ENCODE measurements at places on chromosomes 13 and 19.

DNA sequence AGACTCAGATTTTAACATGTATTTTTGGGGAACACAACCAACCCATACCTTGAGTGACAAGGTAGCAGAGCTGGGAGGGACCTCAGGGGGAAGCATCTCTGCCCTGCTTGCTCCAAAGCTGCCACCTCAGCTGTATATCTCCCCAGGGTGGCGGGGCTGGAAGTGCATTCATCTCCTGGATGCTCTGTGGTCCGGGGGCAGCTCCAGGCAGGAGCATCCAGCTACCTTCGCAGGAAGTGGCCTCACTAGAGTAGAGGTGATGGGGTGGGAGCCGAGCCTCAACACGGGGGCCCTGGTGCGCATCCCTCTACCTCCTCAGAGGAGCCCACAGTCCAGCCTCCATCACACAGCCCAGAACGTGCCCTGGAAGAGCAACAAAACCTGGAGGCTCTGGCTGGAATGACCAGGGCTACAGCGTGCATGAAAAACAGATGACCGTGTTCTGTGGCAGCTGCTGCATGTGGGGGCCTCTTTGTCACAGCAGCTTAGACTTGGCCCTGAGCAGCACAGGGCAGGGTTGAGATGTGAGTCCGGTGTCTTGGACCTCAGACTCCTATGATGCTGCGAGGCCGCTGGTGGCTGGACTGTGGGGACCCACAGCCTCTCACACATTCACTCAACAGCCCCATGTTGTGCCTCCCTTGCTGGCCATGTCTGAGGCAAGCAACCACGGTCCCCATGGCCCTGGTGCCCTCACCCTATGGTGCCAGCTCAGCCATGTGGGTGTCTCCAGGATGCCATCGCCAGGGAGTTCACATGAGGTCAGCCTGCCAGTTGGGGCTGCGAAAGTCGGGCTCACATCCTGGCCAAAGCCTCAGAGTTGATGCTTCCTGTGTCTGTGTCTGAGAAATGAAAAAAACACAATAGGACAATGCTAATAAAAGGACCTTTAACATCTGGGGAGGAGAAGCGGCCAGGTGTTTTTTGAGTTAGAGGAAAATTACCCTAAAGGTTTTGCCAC, 17.1 kb upstream of the GAS6 start:
- DNase-seq: no peak

DNA sequence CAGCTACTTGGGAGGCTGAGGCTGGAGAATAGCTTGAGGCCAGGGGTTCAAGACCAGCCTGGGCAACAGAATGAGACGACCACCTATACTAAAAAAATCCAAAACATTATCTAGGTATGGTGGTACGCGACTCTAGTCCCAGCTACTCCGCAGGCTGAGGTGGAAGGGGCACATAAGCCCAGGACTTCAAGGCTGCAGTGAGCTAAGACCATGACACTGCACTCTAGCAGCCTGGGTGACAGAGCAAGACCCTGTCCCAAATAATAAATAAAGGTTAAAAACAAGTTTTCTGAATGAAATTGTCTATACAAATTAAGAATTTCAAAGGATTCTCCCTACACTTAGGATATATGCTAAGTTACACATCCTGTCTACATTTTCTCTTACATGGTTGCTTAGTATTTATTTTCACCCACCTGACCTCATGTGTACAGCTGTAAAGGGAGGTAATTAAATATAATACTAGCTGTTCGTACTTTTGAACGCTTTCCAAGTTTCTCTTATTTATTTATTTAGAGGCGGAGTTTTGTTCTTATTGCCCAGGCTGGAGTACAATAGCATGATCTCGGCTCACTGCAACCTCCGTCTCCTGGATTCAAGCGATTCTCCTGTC, 1.6 kb downstream of the SLC25A30 start:
- no peak for DNase-seq

DNA sequence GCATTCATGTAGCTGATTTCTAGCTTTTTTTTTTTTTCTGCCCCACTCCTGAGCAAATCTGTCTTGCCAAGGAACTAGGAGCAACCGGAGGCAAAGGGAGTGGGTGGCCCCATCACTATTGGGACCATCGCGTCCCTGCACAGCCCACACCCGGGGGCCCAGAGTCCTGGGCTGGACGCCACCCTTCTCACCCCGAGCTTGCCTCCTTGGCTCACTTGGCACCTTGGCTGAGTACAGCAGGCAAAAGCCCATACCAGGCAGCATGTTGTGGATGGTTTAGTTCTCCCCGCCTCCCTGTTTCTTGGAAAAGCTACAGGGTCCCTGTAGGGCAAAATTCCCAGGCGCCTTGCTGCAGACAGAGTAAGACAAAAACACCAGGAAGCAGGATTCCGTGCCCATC, 13.7 kb downstream of the SMIM24 start:
- no peak for DNase-seq

GRCh38 chr13:102017248-102017647, 384.6 kb downstream of the FGF14 start:
- DNase-seq: no peak

- DNase-seq: no peak
Measured at GRCh38 chr13:21929400-21929799, 258.5 kb downstream of the FGF9 start.

DNA sequence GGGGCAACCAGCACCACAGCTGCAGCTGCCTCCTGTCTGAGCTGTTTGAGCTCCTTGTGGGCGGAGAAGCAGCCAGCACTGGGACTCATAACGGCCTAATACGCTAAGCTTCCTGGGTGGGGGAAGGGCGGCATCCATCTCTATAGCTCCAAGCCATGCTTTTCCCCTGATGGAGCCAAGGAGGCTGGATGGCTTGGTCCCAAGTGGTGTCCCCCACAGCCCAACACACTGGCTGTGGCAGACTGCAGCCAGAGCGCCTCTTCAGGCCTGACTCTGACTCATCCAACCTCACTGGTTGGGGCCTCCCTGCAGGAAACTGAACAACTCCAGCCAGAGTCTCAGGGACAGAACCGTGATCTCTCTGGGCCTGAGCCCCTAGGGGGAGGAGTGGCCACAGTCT, 537.3 kb downstream of the SUCLA2 start:
- no peak for DNase-seq

- DNase-seq: no peak
Measured at GRCh38 chr13:41494202-41494601, 36.9 kb downstream of the RGCC start.

DNA sequence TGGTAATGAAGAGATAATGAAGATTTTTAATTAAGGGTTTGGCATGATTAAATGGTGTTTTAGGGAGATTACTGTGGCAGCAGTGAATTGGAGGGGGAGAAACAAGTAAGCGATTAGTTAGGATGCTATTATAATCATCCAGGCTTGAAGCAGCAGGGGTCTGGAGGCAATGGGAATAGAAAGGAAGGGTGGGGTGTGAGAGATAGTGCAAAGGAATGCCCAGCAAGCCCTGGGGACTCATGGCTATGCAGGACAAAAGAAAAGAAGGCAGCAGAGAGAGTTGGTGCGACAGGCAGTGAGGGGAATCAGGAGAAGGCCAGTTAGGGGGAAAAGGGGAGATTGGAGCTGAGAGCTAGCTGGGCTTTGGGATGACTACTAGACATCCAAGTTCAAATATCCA, 34.5 kb downstream of the SOX21 start:
- no peak for DNase-seq

DNA sequence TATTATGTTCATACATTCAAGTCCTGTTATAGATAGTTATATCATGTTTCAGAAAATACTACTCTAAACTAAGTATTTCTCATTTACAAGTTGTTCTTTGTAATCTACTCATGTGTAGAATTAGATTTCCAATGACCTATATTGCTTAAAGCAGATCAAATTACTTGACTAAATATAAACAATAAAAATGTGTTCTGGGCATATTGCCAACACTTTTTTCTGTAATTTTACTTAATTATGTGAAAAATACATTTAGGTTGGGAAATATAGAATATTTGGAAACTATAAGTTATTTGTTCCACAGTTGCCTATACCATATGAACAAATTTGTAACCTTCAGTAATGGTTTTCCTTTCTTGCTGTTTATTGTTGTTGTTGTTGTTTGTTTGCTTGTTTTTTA, 275.2 kb upstream of the PCDH9 start:
- DNase-seq: no peak

DNA sequence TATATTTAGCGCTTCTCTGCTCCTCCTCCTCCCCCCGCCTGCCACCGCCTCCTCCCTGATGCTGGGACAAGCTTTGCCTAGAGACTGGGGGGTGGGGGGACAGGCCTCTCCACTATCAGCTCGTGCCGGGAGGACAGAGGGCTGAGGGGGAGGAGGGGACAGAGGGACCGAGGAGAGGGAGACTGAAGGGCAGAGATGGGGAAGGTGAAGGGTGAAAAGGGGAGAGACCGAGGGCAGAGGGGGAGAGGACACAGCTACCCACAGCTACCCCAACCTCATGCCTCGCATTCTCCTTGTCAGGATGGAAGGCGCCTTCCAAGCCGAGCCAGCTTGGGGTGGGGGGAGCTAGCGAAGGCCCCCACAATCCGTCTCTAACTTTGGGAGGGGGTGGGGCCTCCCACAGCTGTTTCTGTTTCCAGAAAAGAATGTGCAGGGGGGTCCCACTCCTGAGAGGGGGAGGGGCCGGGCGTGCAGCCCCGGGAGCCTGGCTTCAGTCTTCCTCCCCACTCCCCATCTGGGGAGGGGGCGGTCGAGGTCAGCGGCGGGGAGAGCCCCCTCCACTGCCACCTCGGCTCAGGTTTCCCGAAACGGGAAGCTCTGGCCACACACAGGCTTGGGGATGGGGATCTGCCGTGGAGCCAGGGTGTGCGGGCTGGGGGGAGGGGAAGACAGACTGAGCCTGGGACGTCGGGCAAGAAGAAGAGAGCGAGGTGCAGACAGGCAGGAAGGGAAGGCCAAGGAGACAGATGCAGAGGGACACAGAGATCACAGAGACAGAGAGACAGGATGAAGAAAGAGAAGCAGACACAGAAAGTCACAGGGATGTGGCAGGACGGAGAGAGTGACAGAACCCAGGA, 1.6 kb downstream of the DACT3 start:
- peak; percentile 68 for DNase-seq

- no peak for DNase-seq
Measured at GRCh38 chr19:755063-755462, 4.2 kb downstream of the MISP start.

- DNase-seq: no peak
Measured at GRCh38 chr19:6891761-6892385, 4.5 kb downstream of the ADGRE1 start.

DNA sequence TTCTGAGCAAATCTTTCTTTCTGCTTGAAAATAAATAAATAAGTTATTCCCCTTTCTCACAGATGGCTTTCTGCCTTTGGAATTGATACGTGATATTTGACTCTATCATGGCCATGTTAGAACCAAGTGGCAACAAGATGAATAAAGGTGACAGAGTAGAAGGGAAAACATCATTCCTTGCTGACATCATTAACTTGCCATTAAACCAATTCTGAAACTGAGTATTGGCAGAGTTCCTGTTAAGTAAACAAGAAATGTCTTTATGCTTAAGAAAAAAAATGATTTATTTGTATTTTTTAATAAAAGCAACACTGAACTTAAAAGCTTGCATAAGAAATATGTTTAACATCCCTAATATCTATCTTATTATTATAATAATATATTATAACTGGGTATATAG, 828.1 kb downstream of the PCDH9 start:
- DNase-seq: no peak

- peak; percentile 83 for DNase-seq
Measured at GRCh38 chr13:102394158-102395053, 7.4 kb downstream of the FGF14 start.

- DNase-seq: no peak
Measured at GRCh38 chr13:43042410-43042921, 19.1 kb downstream of the DNAJC15 start.

- DNase-seq: no peak
Measured at GRCh38 chr19:15372470-15372869, 7.1 kb downstream of the AKAP8 start.

GRCh38 chr19:5047251-5047935, 78.5 kb downstream of the KDM4B start:
- no peak for DNase-seq

- no peak for DNase-seq
Measured at GRCh38 chr13:107139006-107139405, 571.1 kb upstream of the ARGLU1 start.
